ENCODE measurements at places on chromosomes 7 and 10. TPM values are rescaled to one million over a fixed set of nuclear protein-coding genes. Genes with fewer than 3 reads are reported as not detected.

Gene EEPD1
- total RNA-seq = 58.3 TPM

Gene MALRD1
- total RNA-seq = not detected

Gene RBM48
- total RNA-seq = 6.4 TPM

Gene UNC5B
- 2.8 TPM for total RNA-seq

Gene HMX2
- not detected for total RNA-seq

Gene VIPR2
- 0.06 TPM for total RNA-seq

Gene SPDYE2
- total RNA-seq = not detected

Gene PTPRN2
- 0.54 TPM for total RNA-seq

Gene PROSER2
- total RNA-seq = 30.9 TPM

Gene MOGAT3
- total RNA-seq = not detected
